ENCODE measurements at places on chromosomes 11 and 22.

DNA sequence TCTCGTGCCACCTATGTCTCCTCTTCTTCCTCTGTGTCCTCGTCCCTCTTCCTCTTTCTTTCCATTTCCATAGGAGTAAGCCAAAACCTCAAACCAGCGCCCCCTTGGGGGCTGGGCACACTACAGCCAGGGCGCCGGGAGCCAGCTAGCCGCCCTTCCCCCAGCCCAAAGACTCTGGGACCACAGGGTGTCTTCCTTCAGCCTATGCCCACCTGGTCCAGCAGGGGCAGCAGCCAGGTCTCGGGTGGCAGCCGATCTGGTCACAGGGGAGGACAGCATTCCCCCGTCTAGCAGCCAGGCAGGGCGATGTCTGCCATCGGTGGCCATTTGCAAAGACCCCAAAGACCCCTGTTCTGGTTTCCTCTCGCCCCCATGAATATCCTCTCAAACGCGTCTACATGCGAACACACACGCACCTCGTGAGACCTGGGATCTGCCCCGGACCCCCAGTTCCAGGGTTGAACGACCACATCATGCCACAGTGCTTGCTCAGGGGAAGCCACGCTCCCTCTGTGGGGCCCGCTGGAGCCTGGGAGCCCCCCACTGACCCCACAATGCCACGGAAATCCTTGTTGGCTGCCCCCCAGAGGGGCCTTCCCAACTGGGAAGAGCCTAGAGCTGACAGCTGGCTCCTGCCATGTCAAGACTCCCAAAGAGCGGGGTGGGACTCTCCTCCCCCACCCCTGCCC, 546.0 kb upstream of the CCDC179 start:
- DNase-seq: no peak

GRCh38 chr22:24925586-24926427, 20.7 kb downstream of the LHFPL7 start:
- no peak for DNase-seq

- no peak for DNase-seq
Measured at GRCh38 chr11:35133656-35134055, 5.3 kb upstream of the CD44 start.

GRCh38 chr22:25120093-25120561, 79.5 kb upstream of the CRYBB3 start:
- DNase-seq: no peak

GRCh38 chr11:30992513-30992849, 377.1 kb downstream of the DCDC1 start:
- DNase-seq: no peak

DNA sequence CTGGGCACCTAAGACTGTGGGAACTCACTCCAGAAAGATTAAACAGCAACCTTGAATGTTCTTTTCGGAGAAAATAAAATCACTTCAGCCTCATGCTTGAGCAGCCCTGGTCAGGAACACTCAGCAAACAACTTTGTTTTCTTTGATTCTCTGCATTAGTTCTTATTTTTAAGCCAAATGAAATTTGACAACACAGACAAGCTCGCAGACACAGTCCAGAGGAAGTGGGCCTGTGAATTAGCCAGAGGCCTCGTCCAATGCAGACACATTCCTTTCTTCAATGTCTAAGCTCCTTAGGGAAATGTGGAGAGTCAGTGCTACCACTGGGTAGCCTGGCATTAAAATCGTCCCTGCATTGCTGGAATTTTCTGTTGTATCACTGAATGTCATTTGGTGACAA, 62.9 kb upstream of the CSNK2A3 start:
- no peak for DNase-seq

DNA sequence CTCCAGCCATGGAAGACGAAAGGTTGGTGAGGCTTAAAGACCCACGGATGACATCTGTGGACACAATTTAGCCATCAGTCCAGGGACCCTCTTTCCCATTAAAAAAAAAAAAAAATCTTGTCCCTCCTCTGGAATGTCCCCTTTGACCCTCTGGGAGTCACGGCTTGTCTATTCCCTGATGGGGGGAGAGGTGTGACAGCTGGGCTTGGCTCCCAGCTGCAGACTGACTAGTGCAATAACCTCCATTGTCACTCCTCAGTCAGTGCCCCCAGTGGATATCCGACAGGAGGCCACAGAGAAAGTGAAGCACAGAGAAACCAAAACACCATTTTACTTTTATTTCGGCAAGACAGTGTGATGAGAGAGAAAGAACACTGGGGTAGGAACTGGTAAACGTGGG, 2.7 kb upstream of the VSIG2 start:
- no peak for DNase-seq

DNA sequence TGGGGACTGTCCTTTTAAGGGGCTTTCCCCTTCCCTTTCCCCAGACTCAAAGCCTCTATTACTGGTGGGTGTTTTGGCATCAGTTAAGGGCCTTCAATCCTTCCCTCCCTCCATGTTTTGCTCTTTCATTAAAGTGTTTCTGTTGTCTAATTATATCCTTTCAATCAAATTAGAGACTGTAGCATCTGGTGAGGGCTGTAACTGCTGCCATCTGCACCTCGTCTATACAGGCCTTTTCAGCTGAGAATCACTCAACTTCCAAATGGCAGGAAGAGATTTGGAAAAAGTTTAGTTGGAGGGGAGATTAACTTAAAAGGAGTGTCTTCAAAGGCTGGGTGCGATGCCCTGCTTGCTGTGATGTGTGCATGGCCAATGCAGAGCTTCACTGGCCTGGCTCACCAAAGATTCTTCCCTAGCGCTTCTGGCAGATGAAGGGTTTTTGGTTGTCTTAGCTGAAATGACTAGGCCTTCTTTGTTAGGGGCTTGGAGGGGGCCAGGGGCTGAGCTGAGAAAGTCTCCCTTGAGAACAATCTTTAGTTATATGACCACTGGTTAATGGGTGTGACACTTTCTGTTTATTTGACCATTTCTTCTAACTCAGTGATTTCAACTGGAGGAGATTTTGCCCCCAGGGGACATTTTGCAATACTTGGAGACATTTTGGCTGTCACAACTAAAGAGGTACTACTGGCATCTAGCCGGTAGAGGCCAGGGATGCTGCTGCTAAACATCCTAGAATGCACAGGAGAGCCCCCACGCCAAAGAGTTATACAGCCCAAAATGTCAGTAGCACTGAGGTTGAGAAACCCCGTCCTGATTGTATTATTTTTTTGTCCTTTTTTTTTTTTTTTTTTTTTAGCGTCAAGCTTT, 7.5 kb downstream of the KREMEN1 start:
- DNase-seq: no peak

Data from IMR-90 (cell line).